ENCODE measurements at places on chromosomes 2 and 18.

DNA sequence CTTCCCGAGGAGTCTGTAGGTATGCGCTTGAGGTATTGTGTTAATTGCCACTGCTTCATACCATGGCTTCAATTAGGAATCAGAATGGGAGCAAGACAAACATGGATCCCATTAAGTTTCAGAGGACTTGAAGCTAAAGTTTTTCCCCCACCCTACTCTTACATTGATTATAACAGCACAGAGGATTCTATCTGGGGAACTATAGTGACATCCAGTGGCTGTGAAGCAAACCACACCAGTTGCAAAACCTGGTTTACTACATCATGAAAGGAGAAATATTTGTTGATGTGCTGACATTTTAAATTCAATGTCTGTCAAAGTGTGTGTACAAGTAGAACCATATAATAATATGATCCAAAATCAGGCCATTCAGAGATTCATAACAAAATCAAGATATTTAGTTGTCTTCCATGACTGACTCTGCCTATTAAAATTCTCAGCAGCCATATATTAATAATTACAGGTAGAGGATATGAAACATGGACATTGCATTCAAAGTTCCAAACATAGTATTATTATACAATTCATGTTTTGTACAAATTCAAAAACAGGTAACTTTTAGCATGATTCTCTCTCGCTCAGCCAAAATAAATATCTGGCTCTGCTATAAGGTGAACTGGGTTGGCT, 82.9 kb downstream of the GRB14 start:
- DNase-seq, result peak; percentile 4

- no peak for DNase-seq
Measured at GRCh38 chr2:179898873-179899272, 37.5 kb upstream of the ZNF385B start.

GRCh38 chr2:172011812-172012575, 12.2 kb downstream of the METAP1D start:
- no peak for DNase-seq

DNA sequence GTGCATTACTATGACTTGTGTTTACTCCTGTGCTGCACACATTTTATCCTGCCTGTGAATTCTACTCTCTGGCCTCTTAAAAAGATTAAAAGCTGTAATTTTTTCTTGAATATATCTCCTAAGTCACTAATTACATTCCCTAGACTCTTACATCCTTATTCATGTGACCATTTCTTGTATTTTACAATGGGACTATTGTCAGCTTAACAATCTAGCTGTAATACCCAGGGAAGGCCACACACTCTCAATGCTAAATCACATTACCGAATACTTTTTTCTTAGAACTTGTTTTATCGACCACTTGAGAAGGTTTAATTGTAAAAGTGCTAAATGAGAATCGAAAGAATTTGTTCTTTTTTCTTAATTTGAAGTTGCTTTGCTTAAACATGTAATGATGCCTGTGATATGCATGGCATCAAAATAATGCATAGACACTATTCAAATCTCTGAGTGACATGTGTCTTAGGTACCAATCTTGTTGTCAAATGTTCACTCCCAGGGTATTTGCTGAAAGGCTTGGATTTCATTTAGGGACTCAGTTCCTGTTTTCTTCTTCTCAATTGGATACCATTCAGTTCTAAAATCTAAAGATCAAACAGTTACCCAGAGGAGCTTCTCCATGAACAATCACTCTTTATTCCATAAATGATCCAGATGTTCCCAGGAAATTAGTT, 498.5 kb downstream of the DPP10 start:
- no peak for DNase-seq

GRCh38 chr2:186980787-186981550, 132.0 kb upstream of the ZSWIM2 start:
- DNase-seq, result peak; percentile 76

GRCh38 chr18:62611453-62612288, 88.8 kb downstream of the ZCCHC2 start:
- DNase-seq, result no peak

DNA sequence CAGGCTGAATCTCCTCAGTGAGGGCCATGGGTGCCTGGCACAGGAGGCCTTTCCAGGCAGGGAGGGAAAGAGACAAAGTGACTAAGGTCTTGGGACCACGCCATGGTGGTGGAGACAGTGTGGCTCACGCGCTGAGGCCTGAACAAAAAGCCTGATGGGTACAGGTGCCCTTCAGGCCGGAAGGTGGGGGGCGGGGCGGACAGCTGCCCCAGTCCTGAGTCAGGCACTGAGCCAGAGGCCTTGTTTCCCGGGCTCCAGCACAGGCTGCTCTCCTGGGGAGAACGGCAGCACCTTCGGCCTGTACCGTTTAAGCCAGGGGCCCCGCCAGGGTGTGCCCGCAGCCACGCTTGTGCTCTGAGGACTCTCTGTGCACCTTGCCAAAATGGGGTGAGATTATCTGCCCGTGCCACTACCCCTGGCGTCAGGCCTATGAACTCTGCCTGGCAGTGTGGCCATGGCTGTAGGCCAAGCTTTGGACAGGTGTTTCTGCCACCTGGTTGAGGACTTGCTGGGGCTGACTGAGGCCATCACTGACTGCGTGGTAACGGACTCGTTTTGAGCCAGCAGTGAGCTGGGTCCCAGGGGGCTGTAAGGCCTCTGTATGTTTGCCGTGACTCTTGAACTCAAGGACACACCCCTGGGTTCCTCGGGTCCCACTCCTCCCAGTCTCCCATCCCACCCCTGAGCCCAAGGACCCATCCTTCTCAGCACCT, 31.7 kb upstream of the DNMT3A start:
- peak; percentile 78 for DNase-seq

DNA sequence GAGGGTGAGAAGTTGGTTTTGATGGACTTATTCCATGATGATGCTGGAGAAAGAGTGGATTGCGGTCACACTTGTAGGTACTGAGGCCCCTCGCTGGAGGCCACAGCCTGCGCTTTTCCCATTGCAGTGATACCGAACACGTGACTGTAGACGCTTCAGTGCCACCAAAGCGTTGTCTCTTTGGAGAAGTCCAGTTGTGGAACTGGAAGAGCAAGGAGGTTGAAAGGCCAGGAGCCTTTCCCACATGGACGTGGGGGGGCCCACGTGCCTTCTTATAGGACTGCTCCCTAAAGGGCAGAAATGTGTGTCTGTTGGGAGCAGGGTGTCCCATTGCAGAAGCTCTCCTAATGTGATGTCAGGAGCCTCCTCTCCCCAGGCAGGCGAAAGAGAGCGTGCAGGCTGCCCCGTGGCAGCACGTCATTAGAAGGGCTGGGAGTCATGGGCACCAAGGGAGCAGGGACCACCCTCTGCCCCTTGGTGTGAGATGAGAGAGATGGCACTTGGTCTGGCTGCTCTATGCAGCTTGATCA, 31.5 kb downstream of the LPIN1 start:
- no peak for DNase-seq

DNA sequence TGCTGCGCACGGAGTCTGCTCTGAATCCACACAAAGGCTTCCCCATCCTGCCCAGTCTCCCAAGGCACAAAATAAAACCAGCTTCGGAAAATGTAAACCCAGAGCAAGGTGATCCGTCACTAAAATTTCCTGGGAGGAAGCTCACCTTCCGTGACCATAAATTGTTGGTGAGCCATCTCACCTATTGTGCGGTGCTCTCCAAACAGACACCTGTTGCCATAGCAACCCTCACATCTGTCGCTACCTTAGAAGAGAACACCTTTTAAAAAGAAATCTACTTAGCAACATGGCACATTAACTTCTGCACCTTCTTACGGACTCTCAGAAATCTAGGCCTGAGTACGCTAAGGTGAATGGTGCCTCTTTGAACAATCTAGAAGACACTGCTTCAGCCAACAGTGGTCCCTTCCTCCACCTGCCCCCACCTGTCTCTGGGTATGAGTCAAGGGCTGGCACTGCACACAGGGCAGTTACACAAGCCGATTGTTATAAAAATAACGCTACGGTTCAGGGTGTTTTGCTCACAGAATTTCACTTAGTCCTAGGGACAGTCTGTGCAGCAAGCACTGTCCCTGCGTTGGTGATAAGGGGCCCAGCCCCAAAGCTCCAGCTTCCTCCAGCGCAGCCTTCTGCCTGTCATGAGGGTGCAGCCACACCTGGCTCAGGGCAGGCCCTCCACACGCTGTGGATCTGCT, 114.9 kb upstream of the ID2 start:
- DNase-seq, result peak; percentile 77

GRCh38 chr2:160352500-160352899, 141.1 kb downstream of the RBMS1 start:
- no peak for DNase-seq

- DNase-seq, result no peak
Measured at GRCh38 chr2:212791569-212791968, 253.0 kb upstream of the ERBB4 start.

DNA sequence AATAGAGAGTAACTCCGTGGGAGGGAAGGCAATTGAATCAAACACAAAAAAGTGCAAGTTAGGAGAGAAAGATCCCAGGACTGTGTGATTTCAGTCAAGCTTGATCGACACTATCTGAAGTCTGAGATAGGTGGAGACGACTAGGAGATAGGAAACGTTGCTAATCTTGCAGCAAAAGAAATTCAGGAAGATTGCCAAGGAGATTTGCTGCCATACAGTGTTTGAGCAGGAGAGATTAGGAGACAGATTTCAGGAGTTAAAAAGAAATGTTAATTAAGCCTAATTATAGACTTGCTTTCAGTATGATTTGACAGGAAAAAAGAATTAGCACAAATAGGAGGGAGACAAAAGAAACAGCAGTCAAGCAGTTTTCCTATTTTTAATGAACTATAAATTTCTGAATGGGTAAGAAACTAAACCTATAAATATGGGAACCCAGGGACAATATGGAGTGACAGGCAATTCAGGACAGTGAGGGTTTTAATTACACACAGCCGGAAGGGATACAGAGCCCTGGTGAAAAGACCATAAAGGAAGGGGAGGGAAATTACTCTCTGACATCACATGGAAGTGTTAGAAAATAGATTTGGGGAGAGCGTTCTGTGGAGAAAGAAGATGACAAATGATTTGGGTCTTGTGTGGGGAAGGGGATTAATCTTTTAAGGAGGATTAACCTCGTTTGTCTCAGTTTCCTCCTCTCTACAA, 72.6 kb downstream of the SUCLG1 start:
- DNase-seq, result no peak

- no peak for DNase-seq
Measured at GRCh38 chr2:143390171-143390570, 261.0 kb downstream of the ARHGAP15 start.

- DNase-seq, result no peak
Measured at GRCh38 chr2:239157269-239157668, 243.6 kb downstream of the HDAC4 start.

- no peak for DNase-seq
Measured at GRCh38 chr2:97966545-97967215, 29.1 kb downstream of the TMEM131 start.

DNA sequence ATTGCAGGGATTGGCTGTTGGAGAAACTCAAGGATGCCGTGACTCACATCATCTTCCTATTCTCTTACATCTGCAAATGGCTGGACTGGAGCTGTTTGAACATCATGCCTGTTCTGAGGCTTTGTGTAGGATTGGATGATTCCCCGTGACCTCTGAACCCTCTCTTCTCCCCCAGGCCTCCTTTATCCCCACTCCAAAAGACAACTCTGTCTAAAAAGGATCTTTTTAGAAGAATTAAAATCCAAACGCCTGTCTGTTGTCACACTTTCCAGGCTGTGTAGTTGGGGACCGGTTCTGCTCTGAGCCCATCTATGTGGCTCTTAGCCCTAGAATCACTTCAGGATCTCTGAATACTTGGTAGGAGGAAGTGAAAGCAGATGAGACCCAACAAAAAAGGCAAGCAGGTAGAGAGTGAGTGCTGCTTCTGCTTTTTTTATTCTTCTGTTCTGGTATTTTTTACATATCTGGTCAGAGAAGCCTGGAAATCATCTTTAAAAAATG, 565 bp downstream of the SP140 start:
- DNase-seq, result no peak

GRCh38 chr2:232980683-232981082, 32.4 kb downstream of the NGEF start:
- DNase-seq, result no peak

GRCh38 chr2:86027196-86027921, 78.3 kb downstream of the POLR1A start:
- DNase-seq, result no peak

- DNase-seq, result no peak
Measured at GRCh38 chr2:65360441-65360840, 72.0 kb downstream of the SPRED2 start.

- no peak for DNase-seq
Measured at GRCh38 chr2:20077411-20077940, 26.0 kb upstream of the LAPTM4A start.

- no peak for DNase-seq
Measured at GRCh38 chr18:62730941-62731340, 15.6 kb downstream of the PHLPP1 start.

- DNase-seq, result no peak
Measured at GRCh38 chr2:141517852-141518421, 612.9 kb downstream of the LRP1B start.

DNA sequence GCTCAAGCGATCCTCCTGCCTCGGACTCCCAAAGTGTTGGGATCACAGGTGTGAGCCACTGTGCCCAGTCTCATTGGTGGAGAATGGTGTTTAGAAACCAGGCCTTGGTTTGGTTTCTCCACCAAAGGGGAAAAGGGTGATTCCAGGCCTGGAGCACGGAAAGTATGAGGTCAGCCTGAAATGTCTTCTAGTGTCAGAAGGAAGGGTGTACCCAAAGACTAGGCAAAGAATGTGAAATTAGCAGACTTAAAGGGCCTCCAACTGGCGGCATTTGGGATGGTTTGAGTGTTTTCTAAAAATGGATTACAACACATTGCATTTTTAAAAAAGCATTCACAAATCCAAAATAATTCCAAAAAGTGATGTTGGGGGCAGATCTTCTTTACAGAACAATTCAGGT, 139.6 kb downstream of the SH3BP4 start:
- DNase-seq, result no peak

DNA sequence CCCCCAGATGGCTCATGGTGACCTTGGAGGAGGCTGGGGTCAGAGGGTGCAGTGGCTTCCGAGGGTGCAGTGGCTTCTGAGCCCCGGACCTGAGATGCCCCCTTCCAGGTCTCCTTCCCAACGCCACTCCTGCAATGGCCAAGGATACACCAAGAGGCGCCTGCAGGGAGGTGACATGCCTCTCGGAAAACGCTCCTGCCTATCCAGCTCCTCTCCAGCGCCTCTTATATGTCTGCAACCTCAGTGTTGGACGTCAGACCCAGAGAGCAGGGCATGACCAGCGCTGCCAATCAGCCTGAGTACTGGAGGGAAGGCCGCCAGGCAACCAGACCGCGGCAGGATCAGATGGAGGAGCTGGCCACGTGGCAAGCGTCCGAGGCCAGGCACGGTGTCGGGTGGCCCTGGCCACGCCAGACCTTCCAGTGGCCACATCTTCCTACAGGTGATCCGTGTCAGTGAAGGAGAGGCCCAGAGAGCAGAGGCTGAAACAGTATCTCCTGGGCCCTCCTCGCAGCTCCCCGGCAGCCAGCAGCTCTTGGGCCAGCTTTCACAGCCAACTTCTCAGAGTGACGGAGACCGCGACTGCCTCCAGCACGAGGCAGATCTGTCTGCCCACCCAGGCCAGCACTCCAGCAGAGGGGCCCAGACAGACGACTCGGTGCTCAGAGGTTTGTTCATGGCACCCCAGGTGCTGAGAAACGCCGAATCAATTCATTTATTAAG, 199.5 kb upstream of the SALL3 start:
- DNase-seq, result no peak

All from NCI-H2081 treated with DMSO at 0.1 percent for 48 hours (cell line).